ENCODE measurements at places on chromosomes 4 and X. TPM values are rescaled to one million over a fixed set of nuclear protein-coding genes. Genes with fewer than 3 reads are reported as not detected.

The YIPF6 gene
- 29.6 TPM for total RNA-seq

The PWWP3B gene
- total RNA-seq = not detected

The HSD17B10 gene
- 82.3 TPM for total RNA-seq

The GAK gene
- total RNA-seq = 109 TPM

The PPBP gene
- not detected for total RNA-seq
